ENCODE measurements at places on chromosomes 2 and 18.

- DNase-seq, result no peak
Measured at GRCh38 chr2:83224591-83225200, 1234.4 kb downstream of the SUCLG1 start.

DNA sequence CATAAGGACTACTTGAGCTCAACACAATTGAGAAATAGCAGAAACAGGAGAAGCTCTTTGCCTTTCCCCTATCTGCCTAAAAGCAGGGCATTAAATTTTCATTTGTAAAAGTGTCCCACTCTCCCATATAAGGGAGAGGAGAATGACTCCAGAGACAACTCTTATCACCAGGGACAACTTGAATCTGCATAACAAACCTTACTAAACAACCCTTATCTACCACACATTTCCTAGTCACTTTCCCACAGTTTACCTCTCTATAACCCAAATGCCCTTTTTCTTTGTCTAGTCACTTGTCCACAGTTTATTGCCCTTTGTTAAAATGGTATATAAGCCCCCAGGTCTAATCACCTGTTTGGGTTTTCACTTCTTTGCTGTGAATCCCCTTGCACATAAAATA is 37.5 kb upstream of the PPM1B start:
- no peak for DNase-seq

DNA sequence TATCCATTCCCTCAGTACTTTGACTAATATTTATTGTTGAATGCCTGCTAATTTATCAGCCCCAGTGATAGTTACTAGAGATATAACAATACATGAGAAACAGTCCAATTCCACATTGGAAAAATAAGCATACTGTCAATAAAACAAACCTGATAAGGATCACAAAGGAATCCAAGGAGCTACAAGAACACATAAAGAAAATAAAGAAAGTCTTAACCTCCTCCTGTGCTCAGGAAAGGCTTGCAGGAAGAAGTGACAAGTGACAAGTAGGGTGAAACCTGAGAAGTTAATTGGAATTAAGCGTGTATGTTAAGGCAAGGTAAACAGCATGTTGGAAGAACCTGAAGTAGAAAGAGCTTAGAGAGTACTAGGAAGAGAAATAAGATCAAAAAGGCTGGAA is 20.3 kb upstream of the ASNSD1 start:
- DNase-seq, result no peak

DNA sequence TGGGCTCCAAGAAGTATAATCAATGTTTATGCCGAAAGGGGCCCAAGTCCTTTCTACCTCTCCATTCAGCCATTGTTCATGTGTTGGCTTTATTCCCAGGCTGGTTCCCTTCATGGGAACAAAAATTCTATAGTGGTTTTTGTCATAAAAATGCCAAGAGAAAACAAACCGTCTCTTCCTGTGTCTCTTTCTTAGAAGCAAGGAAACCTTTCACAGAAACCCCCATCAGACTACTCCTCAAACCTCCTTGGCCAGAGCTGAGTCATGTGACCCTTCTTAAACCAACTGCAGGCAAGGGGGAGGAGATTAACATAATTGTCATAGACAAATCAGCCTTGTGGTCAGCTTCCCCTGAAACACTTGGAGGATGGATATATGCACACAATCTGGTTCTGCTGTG is 75.1 kb upstream of the TANK start:
- no peak for DNase-seq

- DNase-seq, result no peak
Measured at GRCh38 chr2:43460174-43460546, 135.7 kb downstream of the THADA start.

- DNase-seq, result no peak
Measured at GRCh38 chr18:46002934-46003333, 35.8 kb upstream of the EPG5 start.

DNA sequence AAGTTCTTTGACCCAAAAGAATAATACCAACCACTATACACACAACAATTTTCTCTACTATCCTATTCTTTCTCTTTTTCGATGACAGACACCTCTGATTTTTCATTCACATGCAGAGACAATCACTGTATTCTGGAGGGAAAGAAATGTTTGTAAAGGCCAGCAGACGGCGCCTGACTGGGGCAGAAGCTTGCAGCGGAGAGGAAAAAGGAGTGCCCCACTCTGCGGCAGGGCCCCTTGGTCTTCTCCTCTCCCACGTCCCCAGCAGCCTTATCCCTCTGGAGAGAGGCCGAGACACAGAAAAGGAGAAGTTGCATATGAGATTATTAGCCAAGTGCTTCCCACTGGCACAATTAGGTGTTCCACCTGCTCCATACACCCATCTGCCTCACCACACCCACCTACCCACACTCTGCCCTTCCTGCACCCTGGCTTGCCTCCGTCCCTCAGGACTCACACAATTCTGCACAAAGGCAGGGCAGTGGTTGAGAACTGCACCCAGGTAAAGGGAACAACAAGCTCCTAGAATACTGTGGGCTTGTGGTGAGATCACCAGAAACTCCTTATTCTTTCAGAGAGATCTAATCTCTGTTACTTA is 687.3 kb downstream of the NRXN1 start:
- DNase-seq, result no peak

GRCh38 chr2:74659462-74659861 is 5.4 kb downstream of the SEMA4F start:
- DNase-seq, result no peak

All from kidney glomerular epithelial cell (primary cell).